ENCODE measurements at places on chromosomes 11 and 22. TPM values are rescaled to one million over a fixed set of nuclear protein-coding genes. Genes with fewer than 3 reads are reported as not detected.

GDPD4 gene
- not detected for total RNA-seq

TALDO1 gene
- 353 TPM for total RNA-seq

GRAMD1B gene
- 24.3 TPM for total RNA-seq

OR10D3 gene
- not detected for total RNA-seq

ZC3H7B gene
- 61.5 TPM for total RNA-seq

BRD1 gene
- total RNA-seq = 33.8 TPM

DCHS1 gene
- 16.5 TPM for total RNA-seq

TTC28 gene
- total RNA-seq = 16.1 TPM

CCDC34 gene
- 10.1 TPM for total RNA-seq

CD6 gene
- 1.9 TPM for total RNA-seq

All from GM23338 (cell line).